ENCODE measurements at places on chromosomes 7 and 10.

GRCh38 chr10:47165168-47165710, 134.8 kb upstream of the GDF10 start:
- H3K4me3 ChIP-seq = no peak overlapping the region
- H3K4me1 ChIP-seq = no peaks in the 10 kb centered on the region
- no peaks in the 10 kb centered on the region for H3K36me3 ChIP-seq
- H3K27me3 ChIP-seq = no peaks in the 10 kb centered on the region

GRCh38 chr7:24510759-24511158, 62.5 kb upstream of the PALS2 start:
- no peaks in the 10 kb centered on the region for H3K27me3 ChIP-seq
- no peak for DNase-seq
- no peak overlapping the region for H3K4me3 ChIP-seq
- H3K36me3 ChIP-seq = no peaks in the 10 kb centered on the region
- peaks cover 52% of the 10 kb centered on the region for H3K4me1 ChIP-seq
- H3K27ac ChIP-seq = peak overlapping the region; percentile 83

DNA sequence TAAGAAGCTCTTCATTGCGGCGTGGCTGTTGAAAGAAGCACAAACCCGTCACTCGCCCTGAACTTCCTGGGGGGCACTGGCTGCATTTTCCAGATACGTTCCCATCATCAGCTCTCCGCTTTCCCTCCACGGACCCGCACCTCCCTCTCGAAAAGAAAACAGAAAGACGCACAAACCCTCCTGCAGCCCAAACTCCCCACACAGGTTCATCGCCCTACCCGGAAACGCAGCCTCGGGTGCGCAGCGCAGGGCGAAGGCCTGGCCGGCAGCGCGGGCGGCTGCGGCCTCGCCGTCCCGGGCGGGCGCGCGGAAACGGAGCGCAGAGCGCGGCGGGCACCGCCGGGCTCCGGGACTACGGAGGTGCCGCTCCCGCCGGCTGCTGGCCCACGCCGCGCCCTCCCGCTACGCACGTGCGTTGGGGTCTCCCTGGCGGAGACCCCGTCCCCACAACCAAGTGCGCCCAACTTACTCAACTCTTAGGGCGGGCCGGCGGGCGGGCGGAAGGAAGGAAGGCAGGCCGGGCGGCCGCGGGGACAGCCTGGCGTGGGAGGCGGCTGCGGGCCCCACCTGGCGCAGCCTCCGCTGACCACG, 822 bp downstream of the ZNF800 start:
- DNase-seq = peak; percentile 47
- H3K27me3 ChIP-seq = no peaks in the 10 kb centered on the region
- H3K4me1 ChIP-seq = no peaks in the 10 kb centered on the region

DNA sequence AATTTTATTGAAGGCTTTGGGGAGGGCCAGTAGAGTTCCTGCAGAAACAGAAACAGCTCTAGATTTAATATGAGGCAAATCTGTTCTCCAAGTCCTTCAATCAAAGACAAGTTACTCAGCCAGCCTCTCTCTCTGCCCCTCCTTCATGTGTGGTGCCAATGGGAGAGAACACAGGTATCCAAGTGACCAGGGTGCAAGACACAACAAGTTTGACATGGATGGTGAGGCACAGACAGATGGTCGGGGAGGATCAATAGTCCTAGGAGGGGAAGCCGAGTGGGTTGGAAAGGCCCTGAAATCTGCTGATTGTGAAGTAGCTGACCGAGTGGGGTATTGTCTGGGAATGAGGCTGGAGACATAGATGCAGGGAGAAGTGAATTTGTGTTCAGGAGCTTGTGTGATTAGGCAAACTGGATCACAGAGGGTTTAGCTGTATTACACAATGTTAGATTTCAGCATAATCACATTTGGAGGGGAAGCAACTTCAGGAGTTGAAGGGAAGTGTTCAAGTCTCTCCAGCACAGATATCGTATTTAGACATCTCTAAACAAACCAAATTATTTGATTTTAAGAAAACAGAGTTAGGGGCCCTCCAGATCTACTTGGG, 1.5 kb downstream of the GIMAP1 start:
- DNase-seq = no peak
- H3K27ac ChIP-seq = no peak overlapping the region
- no peaks in the 10 kb centered on the region for H3K36me3 ChIP-seq
- H3K27me3 ChIP-seq = no peaks in the 10 kb centered on the region

- no peak overlapping the region for H3K4me3 ChIP-seq
- H3K27ac ChIP-seq = no peak overlapping the region
- no peaks in the 10 kb centered on the region for H3K27me3 ChIP-seq
Observed at GRCh38 chr7:44185729-44186128, 3.5 kb downstream of the GCK start.

DNA sequence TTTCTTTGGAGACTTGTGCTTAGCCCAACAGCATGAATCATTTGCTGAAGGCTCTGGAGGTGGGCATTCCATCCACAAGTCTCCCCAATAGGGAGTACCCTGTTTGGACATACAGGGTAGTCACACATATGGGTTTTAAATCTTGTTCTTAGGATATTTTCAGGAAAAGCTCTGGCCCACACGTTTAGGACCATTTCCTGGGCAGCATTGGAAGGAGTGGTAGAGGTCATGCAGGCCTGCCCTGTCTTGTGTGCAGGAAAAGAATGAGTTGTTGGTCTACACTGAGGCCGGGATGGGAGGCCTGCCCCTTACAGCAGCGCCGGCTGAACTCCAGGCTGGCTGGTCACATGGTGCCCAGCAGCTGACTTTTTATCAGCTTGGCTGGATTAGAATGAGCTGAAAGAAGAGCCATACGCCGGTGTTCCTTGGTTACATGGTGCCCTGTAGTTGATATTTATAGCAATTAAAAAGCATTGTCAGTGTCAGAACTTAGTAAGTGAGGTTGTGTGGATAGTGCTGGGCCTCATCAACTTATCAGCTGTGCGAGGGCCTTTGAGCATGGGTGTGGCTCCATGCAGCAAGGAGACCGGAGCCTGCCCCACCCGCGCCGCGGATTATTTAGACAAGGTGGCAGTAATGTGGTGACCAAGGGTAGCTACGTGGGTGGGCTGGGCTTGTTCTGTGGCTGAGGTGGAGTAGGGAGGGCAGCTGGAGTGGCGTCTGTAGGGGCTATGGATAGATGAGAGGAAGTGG, 28.6 kb downstream of the OGDH start:
- peak overlapping the region; percentile 91 for H3K27ac ChIP-seq
- DNase-seq = peak; percentile 65
- no peaks in the 10 kb centered on the region for H3K36me3 ChIP-seq
- H3K4me3 ChIP-seq = no peak overlapping the region
- H3K27me3 ChIP-seq = no peaks in the 10 kb centered on the region

GRCh38 chr7:105352018-105352612, 36.6 kb downstream of the SRPK2 start:
- H3K4me1 ChIP-seq = peaks cover 6% of the 10 kb centered on the region
- H3K27me3 ChIP-seq = no peaks in the 10 kb centered on the region
- DNase-seq = no peak
- no peak overlapping the region for H3K27ac ChIP-seq

- DNase-seq = no peak
Observed at GRCh38 chr7:23672033-23672432, 8.0 kb upstream of the FAM221A start.
